ENCODE measurements at places on chromosomes 6 and 20. TPM values are rescaled to one million over a fixed set of nuclear protein-coding genes. Genes with fewer than 3 reads are reported as not detected.

SOX12 gene
- total RNA-seq = 2.1 TPM

SLC35F1 gene
- under 0.01 TPM for total RNA-seq

TTBK1 gene
- total RNA-seq = not detected

SLC17A1 gene
- total RNA-seq = not detected

KCNB1 gene
- not detected for total RNA-seq

HTR1E gene
- total RNA-seq = not detected

SLC24A3 gene
- 0.36 TPM for total RNA-seq

EYS gene
- total RNA-seq = not detected

RFX6 gene
- total RNA-seq = not detected

ERVFRD-1 gene
- not detected for total RNA-seq

FAM83B gene
- 98.1 TPM for total RNA-seq

SIRPB1 gene
- not detected for total RNA-seq

CTCFL gene
- total RNA-seq = not detected

HSPA1B gene
- total RNA-seq = 305 TPM

Measured in nasal cavity respiratory epithelium epithelial cell of viscerocranial mucosa (primary cell).